Ovary (tissue), 10 donors: ENCODE measurements at places on chromosomes 7 and 10. TPM values are rescaled to one million over a fixed set of nuclear protein-coding genes. Genes with fewer than 3 reads are reported as not detected.

DNA sequence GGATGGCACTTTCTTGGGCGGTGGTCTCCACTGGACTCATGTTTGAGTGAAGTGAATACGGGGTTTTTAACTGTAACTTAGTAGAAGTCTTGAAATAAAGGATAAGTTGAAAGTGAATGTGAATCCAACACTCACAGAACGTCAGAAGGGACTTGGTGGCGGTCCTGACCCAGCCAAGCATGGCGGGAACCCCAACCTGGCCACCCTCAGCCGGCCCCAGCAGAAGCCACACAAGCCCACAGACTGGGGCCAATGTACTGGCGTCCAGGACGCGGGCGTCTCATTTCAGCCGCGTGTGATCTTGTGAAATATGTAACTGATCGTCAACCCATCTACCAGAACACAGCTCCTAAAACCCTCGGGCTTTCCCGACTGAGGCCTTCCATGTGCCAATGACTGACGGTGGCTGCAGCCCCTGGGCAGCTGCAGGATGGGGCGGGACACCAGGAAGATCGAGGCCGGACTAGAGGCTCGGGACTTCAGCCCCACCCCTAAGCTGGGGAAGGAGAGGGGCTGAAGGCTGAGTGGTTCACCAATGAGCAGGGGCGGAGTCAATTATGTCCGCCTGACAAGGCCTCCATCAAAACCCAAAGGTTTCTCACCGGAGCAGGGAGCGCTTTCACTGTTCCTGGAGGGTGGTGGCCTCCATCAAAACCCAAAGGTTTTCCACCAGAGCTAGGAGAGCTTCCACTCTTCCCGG, 161.5 kb downstream of the MAD1L1 start:
- H3K27ac ChIP-seq = no peak overlapping the region
- no peak for DNase-seq
- no peak overlapping the region for H3K4me3 ChIP-seq
- no peaks in the 10 kb centered on the region for H3K27me3 ChIP-seq
- H3K4me1 ChIP-seq = no peaks in the 10 kb centered on the region

- H3K4me3 ChIP-seq = no peak overlapping the region
- H3K36me3 ChIP-seq = no peaks in the 10 kb centered on the region
- no peak for DNase-seq
- H3K27ac ChIP-seq = no peak overlapping the region
- no peaks in the 10 kb centered on the region for H3K27me3 ChIP-seq
Observed at GRCh38 chr7:48285373-48285772, 114.1 kb downstream of the ABCA13 start.

DNA sequence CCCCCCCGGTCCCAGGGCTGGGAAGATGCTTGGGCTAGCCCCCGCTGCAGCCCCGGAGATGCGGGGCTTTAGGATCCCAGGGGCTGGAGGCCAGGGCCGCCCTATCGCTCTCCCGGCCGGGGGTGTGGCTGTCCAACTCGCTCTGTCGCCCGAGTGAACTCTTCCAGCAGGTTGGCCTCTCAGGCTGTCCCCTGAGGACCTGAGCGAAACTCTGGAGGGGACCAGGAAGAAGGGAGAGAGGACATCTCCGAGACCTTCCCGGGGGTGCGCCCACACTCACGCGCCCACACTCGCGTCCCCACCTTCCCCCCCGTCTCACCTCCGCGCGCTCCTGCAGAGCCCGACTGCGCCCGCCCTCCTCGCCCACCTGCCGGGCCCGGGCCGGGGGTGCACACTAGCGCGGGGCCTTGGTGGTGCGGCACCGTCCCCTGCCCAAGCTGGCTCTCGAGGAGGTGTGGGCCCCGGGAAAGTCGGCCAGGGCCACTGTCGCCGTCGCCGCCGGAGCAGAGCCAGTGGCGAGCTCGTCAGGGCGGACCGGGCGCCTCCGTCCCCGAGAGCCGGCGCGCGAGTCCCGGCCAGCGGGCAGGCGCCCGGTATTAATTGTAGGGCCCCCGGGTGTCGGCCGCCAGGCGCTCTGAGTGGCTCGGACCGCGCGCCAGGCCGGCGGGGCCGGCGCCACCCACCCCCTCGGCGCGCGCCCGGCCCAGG, 101.7 kb upstream of the SVIL start:
- peaks cover 8% of the 10 kb centered on the region for H3K4me1 ChIP-seq
- H3K36me3 ChIP-seq = no peaks in the 10 kb centered on the region
- peak; percentile 82 for DNase-seq
- H3K27me3 ChIP-seq = no peaks in the 10 kb centered on the region
- peak overlapping the region; percentile 99 for H3K27ac ChIP-seq

DNA sequence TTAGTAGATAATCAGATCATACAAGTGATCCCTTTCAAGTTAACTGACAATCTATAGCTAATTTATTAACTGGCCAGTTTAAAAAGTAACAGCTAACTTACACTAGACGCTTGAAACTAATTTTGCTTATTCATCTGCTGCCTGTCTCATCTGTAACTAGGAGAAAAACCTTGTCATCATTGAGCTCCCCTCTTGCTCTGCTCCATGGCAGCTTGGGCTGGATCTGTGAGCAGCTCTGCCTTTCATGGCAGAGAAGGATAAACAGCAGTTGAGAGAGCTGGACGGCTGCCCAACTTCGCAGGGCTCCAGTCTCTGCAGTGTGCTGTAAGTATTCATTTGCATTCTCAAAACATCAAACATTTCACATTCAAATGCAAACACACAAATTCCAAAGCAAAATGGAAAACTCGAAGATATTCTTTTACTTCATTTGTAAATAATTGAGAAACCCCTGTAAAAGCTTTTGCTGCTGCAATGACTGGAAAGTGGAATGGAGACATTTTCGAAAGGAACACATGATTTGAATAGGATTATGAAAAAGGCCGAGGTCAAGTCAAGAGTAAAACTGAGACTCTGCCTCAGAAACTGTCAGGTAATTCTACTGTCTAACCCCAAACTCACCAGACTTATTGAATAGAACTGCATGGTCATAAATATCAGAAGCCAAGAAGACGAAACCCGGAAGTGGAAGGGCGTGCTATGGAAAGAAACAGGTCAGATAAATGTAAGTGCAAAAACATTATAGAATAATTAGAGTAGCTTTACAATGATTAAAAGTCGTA, 17.6 kb downstream of the SLC35B4 start:
- H3K36me3 ChIP-seq = no peaks in the 10 kb centered on the region
- no peak overlapping the region for H3K4me3 ChIP-seq
- H3K27me3 ChIP-seq = no peaks in the 10 kb centered on the region
- no peak overlapping the region for H3K27ac ChIP-seq

DNA sequence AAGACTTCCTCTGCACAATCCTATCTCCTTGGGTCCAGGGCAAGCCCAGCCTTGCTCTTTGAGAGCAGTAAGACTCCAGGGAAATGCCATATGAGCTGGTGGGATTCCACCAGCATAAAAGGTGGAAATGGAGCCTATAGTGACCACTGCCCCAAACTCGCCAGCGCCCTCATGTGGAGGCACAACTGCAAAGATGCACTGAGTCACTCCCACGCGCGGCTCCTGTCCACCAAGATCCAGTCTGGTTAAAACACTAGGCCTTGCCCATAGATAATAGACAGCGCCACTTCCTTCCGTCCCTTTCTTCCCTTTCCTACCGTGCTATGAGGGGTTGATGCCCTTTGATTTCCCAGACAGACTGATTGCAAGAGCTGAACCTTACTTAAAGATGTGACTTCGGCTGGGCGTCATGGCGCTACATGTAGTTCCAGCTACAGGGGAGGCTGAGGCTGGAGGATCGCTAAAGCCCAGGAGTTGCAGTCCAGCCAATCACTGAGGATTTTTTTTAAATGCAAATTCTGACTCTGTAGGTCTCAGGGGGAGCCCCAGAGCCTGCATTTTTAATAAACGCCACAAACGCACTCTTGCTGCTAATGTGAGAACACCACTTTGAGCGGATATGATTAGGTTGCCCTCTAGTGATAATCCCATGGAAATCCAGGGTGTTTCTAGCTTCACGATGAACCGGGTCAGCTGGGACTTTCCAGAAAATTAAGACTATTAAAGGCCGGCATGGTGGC, 136.5 kb downstream of the EPC1 start:
- H3K36me3 ChIP-seq = no peaks in the 10 kb centered on the region
- H3K27me3 ChIP-seq = no peaks in the 10 kb centered on the region
- no peak overlapping the region for H3K4me3 ChIP-seq

- H3K27me3 ChIP-seq = no peaks in the 10 kb centered on the region
- no peak for DNase-seq
Observed at GRCh38 chr7:28986765-28987110, 28.6 kb upstream of the TRIL start.

DNA sequence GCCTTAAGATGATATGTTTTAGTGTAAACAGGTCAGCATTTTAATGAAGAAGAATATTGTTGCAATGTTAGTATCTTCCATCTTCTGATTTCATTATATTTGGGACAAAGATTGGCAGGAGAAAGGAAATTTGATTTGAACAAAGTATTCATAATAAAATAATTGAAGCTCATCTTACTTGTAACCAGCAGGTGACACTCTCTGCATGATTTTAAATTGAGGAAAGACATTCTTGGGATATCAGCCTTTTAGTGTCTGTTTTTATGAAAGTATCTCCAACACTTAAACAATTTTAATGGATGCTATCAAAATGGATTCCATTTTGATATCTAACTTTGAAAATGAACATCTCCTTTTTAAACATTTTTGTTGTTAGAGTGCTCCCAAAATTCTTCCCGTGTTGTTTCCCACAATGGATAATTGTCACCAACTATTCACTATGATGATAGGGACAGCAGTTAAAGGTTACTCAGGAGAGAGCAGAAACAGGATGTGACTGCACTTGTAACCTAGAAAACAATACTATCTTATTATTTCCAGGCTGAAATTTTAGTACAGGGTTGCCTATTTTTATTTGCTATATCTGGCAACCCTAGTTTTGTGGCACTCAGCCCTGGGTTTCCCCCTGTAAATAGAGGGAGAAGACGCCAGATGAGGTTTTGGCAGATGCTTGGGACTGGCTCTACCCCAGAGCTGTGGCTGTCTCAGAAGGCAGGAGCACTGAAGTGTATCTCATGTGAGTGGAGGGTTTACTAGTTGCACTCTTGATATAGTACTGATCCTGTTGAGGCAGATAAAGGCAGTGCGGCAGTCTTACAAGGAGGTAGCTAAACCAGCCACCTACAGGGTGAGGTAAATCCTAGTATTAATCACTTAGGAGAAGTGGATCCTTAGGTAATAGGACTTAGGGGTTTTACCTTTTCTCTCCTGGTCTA, 31.0 kb upstream of the ABCB4 start:
- H3K27ac ChIP-seq = no peak overlapping the region
- no peak for DNase-seq
- no peaks in the 10 kb centered on the region for H3K4me1 ChIP-seq

The ZNF716 gene
- not detected for total RNA-seq

The FGFBP3 gene
- total RNA-seq = 1.3 TPM

The EVX1 gene
- not detected for total RNA-seq

The TEX36 gene
- not detected for total RNA-seq
